ENCODE measurements at places on chromosomes 2 and 18. TPM values are rescaled to one million over a fixed set of nuclear protein-coding genes. Genes with fewer than 3 reads are reported as not detected.

Gene MC4R
- not detected for total RNA-seq

Gene RABL2A
- 27.4 TPM for total RNA-seq

Gene GPC1
- 3.4 TPM for total RNA-seq

Gene NR4A2
- total RNA-seq = 3.0 TPM

Gene ARL5A
- 41.6 TPM for total RNA-seq

DNA sequence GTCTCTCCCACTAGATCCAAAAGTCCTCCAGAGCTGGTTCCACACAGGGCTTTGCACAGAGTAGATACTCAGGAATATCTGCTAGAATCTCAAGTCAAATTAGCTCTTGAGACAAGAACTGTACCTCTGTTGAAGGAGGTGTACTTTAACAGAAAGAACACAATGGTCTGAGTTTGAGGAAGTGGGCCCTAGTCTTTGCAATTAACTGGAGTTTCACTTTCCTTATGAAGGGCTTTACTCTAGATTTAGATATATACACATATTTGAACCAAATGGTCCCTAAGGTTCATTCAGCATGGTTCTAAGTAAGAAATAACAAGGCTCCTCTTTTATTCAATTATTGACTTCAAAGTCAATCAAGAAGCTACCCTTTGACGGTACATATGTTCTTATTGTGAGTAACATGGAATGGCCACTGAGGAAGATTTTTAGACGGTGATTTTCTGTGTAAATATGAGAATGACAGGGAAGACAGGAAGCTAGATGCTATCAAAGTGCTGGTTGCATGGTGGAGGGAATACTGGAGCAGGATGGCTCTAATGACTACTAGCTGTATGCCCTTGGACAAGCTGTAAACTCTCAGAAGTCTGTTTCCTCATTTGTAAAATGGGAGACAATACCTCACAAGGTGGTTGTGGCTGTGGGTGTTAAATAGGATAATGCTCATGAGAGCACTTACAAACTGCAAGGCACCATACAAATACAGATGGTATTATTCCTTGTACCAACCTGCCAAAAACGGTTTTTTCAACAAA lies 73.5 kb upstream of the SERTAD2 start:
- no peaks in the 10 kb centered on the region for H3K27me3 ChIP-seq
- peaks cover 6% of the 10 kb centered on the region for H3K36me3 ChIP-seq
- no peak for DNase-seq
- H3K4me1 ChIP-seq = peaks cover 46% of the 10 kb centered on the region

DNA sequence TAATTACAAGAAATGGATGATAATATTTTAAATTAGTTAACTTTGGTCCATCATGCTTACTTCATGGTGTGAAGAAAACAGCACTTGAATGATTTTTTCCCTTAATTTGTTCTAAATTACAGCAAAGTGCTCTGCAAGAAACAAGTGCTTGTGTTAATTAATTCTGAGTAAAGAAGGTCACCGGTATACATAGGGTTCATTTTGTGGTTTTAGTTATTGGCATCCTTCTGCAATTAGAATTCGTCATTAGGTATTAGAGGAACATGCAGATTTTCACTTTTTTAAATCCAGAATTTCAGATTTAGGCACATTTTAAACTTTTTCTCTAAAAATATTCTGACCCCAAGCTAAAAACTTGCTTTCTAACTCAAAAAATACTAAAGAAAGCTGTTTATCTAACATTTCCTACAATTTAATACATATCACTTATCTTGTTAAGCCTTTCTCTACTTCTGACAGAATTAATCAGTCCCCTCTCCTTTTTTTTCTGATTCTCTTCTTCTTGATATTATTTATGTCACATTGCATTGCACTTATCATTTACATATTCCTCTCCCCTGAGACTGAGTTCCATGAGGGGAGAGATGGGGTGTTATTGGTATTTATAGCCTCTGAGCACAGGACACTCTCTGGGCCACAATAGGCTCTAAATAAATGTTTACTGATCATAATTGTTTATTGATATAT lies 129.2 kb downstream of the PLA2R1 start:
- no peak overlapping the region for H3K27ac ChIP-seq
- DNase-seq = no peak
- H3K27me3 ChIP-seq = peaks cover 4% of the 10 kb centered on the region
- H3K4me3 ChIP-seq = no peak overlapping the region
- H3K36me3 ChIP-seq = no peaks in the 10 kb centered on the region

GRCh38 chr2:14557916-14558315 lies 74.6 kb upstream of the LRATD1 start:
- H3K36me3 ChIP-seq = no peaks in the 10 kb centered on the region
- DNase-seq = no peak
- no peak overlapping the region for H3K4me3 ChIP-seq
- H3K27ac ChIP-seq = no peak overlapping the region

DNA sequence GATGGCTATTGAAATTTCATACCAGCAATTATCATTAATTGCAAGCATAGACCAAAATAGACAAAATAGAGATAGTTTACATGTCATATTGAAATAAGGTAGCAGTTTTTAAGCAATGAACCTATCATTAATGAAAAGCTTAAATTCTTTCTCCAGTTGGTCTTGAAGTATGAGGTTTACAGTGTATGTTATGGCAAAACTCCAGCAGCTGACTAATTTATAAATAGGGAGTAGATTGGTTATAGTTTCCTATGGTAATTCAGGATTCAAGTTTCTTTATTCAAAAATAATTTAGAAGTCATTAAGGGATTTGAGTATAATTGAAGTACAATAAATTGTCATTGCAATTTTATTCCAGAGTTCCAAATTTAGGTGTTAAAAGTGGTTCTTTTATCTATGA lies 69.6 kb upstream of the COL5A2 start:
- H3K4me3 ChIP-seq = no peak overlapping the region
- no peak overlapping the region for H3K27ac ChIP-seq
- peaks cover 6% of the 10 kb centered on the region for H3K36me3 ChIP-seq
- H3K4me1 ChIP-seq = no peaks in the 10 kb centered on the region

GRCh38 chr2:119485336-119486110 lies 38.8 kb downstream of the SCTR start:
- H3K27ac ChIP-seq = no peak overlapping the region
- H3K4me1 ChIP-seq = no peaks in the 10 kb centered on the region
- no peaks in the 10 kb centered on the region for H3K36me3 ChIP-seq
- peaks cover 3% of the 10 kb centered on the region for H3K27me3 ChIP-seq
- no peak for DNase-seq
- no peak overlapping the region for H3K4me3 ChIP-seq

GRCh38 chr2:107025869-107026380 lies 140.0 kb upstream of the ST6GAL2 start:
- DNase-seq = no peak
- no peak overlapping the region for H3K27ac ChIP-seq
- no peak overlapping the region for H3K4me3 ChIP-seq
- H3K36me3 ChIP-seq = no peaks in the 10 kb centered on the region
- no peaks in the 10 kb centered on the region for H3K4me1 ChIP-seq
- no peaks in the 10 kb centered on the region for H3K27me3 ChIP-seq

DNA sequence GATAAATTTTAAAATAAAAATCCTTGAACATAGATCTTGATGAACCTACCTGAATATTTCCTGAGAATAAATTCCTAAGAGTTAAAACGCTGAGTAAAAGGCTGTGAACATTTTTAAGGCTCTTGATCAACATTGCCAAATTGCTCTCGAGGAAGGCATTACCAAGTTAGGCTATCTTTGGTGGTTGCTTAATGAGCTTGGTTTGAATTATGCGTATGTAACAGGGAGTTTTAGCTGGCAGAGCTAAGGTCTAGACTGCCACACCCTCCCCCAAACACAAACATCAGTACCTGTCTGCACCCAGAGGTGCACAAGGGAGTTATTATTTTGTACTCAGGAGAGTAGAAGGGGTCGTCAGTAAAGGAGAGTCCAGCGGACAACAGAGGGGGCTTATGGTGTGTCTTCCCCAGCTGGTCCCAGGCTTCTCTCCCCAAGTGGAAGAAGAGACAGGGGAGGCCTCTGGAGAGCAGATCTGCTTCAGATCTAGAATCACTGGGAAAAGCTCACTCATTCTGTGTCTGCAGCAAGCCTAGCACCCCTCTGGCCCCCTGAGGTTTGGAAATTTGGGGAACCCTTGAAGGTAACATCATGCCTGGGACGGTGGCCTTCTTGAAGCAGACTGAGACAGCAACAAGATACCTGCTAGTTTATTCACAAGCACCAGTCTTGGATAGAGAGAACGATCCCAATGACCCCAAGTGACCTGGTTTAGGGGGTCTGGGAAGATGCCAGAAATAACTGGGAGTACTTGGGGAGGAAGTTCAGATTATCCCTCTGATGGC lies 197.2 kb upstream of the ID2 start:
- DNase-seq = no peak
- peaks cover 2% of the 10 kb centered on the region for H3K36me3 ChIP-seq
- H3K4me3 ChIP-seq = no peak overlapping the region
- H3K4me1 ChIP-seq = peaks cover 69% of the 10 kb centered on the region
- H3K27me3 ChIP-seq = no peaks in the 10 kb centered on the region
- no peak overlapping the region for H3K27ac ChIP-seq

- H3K27ac ChIP-seq = no peak overlapping the region
- peaks cover 91% of the 10 kb centered on the region for H3K36me3 ChIP-seq
- H3K4me1 ChIP-seq = peaks cover 49% of the 10 kb centered on the region
- no peaks in the 10 kb centered on the region for H3K27me3 ChIP-seq
- no peak for DNase-seq
Observed at GRCh38 chr2:230455005-230455684, 39.1 kb downstream of the SP100 start.

DNA sequence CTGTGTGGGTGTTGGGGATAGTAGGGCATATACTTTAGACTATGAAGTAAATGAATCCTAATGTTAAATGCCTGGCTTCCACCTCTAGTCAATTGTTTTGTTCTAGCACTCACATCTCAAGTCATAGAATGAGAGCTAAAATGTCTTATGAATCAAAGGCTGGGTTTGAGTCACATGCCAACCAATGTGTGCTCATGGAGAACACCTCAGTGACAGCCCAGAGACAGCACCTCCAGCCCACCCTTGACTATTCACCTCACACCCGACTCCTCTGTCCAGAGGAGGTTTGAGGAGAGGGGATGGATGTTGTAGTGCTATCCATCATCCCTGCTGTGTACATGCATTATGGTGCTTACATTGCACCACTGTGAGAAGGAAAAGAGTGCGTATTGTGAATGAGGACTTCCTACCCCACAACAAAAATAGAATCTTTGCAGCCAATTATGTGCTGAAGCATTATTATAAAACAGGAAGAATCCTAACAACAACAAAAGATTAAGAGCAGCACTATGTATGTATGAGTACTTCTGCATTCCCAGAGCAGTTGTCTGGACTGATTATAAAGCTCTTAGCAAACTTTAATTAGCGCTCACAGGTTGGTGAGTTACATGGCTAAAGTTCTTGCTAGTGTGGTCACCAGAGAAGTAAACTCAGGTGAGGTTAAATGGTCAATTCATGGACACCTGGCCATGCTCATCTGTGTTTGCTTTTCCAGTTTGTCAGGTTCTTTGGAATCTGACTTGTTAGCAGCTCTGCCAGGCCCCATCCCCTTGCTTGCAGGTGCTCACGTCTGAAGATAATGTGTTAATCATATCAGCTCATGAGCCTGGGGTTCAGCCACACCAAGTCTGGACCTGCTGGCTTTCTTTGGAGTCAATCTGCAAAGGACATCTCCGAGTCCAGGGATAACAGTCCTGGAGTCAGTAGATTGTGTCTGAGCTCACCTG lies 55.3 kb upstream of the NABP1 start:
- peaks cover 47% of the 10 kb centered on the region for H3K4me1 ChIP-seq
- H3K36me3 ChIP-seq = peaks cover 34% of the 10 kb centered on the region
- H3K4me3 ChIP-seq = no peak overlapping the region
- no peak overlapping the region for H3K27ac ChIP-seq
- no peaks in the 10 kb centered on the region for H3K27me3 ChIP-seq

DNA sequence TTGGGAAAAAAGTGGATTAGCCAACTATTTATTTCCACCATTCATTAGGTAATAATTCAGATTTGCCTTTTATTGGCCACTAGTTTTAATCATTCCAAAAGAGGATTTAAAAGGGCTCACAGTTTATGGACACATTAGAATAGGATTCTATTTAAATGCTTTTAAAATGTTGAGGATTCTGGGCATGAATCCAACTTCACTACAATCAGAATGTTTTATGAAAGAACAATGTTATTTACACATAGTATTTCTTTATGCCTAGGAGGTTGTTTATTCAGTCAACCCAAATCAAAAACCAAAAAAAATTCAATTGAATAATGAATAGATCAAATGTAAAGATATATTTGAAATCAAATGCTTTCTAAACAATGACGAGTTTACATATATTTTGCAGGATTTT lies 232.2 kb downstream of the GULP1 start:
- H3K36me3 ChIP-seq = no peaks in the 10 kb centered on the region
- peaks cover 2% of the 10 kb centered on the region for H3K27me3 ChIP-seq
- no peaks in the 10 kb centered on the region for H3K4me1 ChIP-seq
- H3K4me3 ChIP-seq = no peak overlapping the region

- peaks cover 39% of the 10 kb centered on the region for H3K4me1 ChIP-seq
- no peak overlapping the region for H3K4me3 ChIP-seq
- peaks cover 14% of the 10 kb centered on the region for H3K36me3 ChIP-seq
- no peak for DNase-seq
Observed at GRCh38 chr2:232296776-232297525, 81.6 kb upstream of the ALPP start.

DNA sequence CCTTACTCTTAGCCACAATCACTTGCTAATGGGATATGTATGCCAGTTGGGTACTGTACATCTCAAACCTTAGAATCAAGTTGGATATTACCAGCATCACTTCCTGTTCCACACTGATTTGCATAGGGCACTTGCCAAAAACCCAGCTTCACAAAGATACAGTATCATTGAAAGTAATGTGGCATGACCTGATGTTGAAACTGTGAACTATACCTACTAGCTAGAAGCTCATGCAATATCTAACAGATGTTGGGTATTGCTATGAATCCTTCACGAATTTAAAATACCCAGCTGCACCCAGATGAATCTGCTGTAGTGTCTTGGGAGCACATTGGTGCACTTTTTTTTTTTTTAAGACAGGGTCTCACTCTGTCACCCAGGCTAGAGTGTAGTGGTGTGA lies 6.5 kb upstream of the STAMBP start:
- no peak overlapping the region for H3K4me3 ChIP-seq
- peaks cover 5% of the 10 kb centered on the region for H3K27me3 ChIP-seq
- H3K4me1 ChIP-seq = peaks cover 4% of the 10 kb centered on the region
- no peak for DNase-seq
- H3K36me3 ChIP-seq = no peaks in the 10 kb centered on the region

DNA sequence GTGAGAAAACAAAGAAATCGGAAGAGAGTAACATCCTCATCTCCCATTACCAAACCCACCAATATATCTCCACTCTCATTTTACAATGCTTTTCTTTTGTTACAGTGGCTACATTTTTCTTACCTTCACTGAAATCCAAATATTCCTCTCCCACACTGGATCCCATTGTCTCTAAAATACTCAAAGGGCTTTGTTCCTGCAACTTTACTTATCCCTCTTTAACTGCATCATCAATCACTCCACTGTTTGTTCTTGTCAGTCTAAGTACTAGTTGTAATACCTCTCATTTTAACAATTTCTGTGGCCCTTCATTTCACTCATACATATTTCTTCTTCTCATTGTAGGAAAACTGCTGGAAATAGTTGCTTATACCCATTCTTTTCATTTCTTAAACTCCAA lies 464.2 kb upstream of the PIK3C3 start:
- H3K36me3 ChIP-seq = no peaks in the 10 kb centered on the region
- no peaks in the 10 kb centered on the region for H3K4me1 ChIP-seq
- DNase-seq = no peak
- no peak overlapping the region for H3K27ac ChIP-seq
- H3K27me3 ChIP-seq = no peaks in the 10 kb centered on the region

Data from activated naive CD8-positive, alpha-beta T cell treated with anti-CD3 and anti-CD28 coated beads, Interleukin-2, amount 10 ng/mL, durations not matched to agents 7 days and 5 days (primary cell).